NB4 (cell line): ENCODE measurements at places on chromosomes 16 and 17.

DNA sequence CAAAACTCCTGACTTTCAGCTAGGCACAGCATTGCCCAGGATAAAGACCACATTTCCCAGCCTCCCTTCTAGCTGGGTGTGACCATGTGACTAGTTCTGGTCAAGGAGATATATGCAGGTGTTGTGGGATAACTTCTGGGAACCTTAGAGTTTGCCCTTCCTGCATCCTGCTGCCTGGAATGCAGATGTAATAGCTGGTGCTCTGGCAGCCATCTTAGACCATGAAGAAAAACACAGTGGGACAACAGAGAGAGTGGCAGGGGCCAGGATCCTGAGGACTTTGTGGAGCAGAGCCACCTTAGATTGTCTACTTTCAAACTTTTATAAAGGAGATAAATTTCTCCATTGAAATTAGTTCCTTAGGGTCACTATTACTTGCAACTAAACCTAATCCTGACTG lies 101.3 kb downstream of the GSG1L start:
- DNase-seq: no peak

DNA sequence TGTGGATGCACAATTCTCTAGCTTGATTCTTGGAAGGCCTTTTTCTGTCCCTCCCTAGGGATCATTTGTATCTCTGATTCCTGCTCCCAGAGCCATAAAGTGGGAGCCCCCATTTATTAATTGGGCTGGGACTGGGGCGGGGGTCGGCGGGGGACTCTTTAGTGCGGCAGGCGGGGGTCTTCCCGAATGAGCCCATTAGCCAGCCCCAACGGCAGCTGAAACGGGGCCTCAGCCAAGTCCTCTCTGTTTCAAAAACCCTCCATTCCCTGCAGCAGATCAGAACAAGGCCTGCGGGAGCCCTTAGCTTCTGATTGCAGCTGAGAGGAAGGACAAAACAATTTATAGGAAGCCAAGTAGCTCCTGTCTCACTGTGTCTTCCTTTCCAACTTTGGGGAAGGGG lies 67.1 kb downstream of the NEUROD2 start:
- no peak for DNase-seq

GRCh38 chr17:69227541-69227940 lies 1.1 kb downstream of the ABCA10 start:
- peak; percentile 20 for DNase-seq

DNA sequence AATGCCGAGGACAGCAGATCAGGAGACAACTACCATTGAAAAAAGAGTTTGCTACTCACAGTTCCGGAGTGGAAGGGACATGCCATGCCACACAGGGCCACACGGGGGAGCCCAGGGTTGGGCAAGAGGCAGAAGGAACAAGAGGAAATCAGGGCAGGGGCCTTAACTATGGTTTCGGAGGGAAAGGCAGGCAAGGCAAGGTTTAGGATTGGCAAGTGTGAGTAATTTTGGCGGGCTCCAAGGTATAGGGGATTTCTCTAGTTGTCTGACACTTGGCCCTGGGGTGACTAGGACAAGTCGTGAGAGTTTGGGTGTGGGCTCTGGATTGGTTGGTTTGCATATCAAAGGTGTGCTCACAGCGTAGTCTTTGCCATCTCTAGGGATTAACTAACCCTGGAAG lies 27.0 kb upstream of the NTN1 start:
- peak; percentile 63 for DNase-seq

DNA sequence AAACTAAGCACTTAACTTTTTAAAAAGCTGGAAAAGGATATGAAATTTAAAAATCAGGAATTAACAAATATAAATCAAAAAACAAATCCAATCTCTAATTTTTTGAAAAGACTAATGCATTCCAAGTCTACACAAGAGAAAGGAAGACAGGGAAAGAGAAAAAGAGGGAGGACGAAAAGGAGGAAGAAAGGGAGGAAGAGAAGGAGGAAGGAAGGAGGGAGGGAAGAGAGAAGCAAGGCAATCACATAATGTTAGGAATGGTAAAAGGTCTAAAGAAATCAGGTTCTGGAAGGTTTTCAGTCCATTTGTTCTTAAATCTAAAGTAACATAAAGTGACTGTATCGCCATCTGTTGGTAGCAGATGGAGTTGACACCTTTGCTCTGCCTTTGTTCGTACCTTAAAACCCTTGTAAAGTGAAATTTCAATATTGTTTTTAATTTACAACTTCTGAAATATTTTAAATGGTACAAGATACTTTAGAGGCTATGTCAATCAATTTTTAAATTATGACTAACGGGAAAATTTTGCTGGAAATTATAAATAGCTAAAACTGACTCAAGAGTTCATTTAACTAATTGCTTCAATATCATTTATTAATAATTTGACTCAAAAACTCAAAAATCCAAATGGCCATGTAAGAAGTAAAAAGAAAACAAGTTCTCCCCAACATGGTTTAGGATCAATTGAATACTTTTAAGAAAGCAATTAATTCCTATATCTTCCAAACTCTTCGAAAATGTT lies 20.4 kb upstream of the CDYL2 start:
- peak; percentile 63 for DNase-seq

- DNase-seq: no peak
Measured at GRCh38 chr16:27922433-27922832, 141.1 kb downstream of the GSG1L start.

DNA sequence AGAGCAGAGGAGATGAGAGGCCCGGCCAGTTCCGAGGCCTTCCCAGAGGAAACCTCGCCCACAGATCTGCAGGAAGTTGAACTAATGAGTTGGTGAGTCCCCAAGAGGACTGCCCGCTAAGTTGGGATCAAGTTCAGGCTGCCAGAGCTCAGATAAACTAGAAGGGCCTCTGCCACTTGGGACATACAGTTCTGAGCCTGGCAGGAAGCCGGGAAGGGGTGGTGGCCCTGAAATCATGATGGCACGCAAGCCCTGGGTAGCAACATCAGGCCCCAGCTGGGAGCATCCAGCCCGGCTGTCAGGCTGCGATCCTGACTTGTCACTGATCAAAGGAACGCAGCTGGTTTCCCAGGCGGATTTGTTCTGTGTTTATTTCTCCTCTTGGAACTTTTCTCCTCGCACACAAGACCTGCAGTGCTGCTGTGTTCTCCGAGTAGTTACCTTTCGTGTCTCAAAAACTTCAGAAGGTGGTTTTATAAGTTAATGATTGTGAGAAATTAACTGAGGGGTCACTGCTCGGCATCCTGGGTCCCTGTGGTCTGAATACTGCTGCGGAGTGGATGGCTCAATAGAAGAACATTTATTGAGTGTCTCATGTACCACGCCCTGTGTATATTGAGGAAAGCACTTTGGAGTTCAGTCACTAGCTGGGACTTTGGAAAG lies 8.0 kb upstream of the WFDC1 start:
- no peak for DNase-seq

DNA sequence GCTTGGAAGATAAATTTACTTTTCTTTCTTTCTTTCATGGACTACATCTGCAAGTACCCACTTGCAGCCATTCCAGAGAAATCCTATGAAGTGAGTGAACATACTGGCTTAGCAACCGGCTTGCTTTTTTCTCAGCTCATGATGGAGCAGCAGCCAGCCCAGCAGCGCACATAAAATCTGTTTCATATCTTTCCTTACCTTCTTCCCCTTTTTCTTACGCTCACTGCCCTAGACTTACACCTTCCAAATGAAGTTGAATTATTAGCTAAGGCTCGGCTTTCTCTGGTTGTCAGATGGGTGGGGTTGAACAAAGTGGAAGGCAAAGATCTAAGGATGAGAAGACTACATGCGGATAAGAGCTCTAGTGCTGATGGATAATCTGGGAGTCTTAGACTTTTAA lies 13.9 kb upstream of the ABCA8 start:
- no peak for DNase-seq

- no peak for DNase-seq
Measured at GRCh38 chr17:79147746-79148506, 73.3 kb downstream of the ENGASE start.

DNA sequence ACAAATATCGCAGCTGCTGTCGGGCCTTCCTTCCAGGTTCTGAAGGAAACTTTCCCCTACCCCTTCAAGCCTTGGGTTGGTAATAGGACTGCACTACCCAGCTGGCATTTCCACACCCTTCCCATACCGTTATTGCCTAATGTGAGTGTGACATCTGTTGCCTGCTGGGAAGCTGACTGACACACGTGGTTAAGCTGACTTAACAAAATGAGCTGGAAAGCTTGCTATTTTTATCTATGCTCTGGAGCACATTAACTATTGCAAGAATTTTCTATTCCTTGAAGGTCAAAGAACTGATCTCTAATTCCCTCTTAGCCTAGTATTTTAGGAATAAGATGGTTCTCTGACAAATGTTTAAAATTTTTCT lies 79.5 kb downstream of the PMP22 start:
- DNase-seq: peak; percentile 92

- no peak for DNase-seq
Measured at GRCh38 chr17:32187271-32187670, 45.0 kb downstream of the RHOT1 start.

GRCh38 chr17:6660101-6660500 lies 8.5 kb downstream of the C17orf100 start:
- DNase-seq: peak; percentile 67

DNA sequence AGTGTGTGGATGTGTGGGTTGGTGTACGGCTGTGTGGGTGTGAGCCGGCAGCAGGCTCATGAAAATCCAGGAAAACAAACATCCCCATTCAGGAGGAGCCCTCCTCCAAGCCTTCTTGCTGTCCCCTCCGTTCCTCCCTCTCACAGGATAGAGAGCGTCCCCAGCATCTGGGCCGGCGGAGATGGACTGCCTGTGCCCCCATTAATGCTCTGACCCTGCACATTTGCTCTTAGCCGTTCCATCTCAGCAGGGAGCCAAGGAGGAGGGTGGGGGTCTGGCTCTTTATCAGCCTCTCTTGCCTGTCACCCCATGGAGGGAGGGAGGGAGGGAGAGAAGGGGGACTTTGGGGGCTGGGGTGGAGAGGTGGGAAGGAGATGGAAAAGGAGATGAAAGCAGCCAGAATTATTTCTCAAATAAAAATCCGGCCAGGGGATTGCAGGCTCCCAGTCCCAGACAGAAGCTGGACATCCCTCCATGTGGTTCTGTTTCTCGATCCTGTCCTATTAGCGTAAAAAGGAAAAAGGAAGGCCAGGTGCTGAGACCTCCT lies 240.0 kb upstream of the ZFHX3 start:
- no peak for DNase-seq
